ENCODE measurements at places on chromosomes 7 and 10. TPM values are rescaled to one million over a fixed set of nuclear protein-coding genes. Genes with fewer than 3 reads are reported as not detected.

GRCh38 chr7:45324683-45325237 is 167.2 kb downstream of the RAMP3 start:
- DNase-seq = no peak

- no peak for DNase-seq
Observed at GRCh38 chr10:116270126-116270770, 2.8 kb downstream of the GFRA1 start.

Gene CCDC146
- polyA plus RNA-seq = 8.8 TPM

Gene PNLIPRP2
- not detected for polyA plus RNA-seq

- DNase-seq = no peak
Observed at GRCh38 chr10:114779803-114780576, 41.6 kb upstream of the FHIP2A start.

DNA sequence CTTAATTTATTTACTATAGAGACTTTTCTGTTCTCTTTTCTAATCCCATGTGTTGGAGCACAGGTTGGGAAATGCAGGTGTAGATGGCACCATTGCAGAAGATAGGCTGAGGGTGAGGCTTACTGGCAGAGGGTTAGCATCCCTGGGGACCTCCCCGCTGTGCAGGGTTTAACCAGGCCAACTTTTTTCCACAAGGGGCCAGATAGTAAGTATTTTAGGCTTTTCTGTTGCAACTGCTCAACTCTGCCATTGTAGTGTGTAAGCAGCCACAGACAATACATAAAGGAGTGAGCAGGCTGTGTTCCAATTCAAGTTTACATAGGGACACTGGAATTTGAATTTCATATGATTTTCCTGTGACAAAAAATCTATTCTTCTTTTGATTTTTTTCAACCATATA is 34.6 kb upstream of the AOAH start:
- no peak for DNase-seq

GRCh38 chr7:19772306-19772705 is 1.1 kb downstream of the TMEM196 start:
- no peak for DNase-seq

Gene DRGX
- not detected for polyA plus RNA-seq

Gene FAM241B
- 23.7 TPM for polyA plus RNA-seq

DNA sequence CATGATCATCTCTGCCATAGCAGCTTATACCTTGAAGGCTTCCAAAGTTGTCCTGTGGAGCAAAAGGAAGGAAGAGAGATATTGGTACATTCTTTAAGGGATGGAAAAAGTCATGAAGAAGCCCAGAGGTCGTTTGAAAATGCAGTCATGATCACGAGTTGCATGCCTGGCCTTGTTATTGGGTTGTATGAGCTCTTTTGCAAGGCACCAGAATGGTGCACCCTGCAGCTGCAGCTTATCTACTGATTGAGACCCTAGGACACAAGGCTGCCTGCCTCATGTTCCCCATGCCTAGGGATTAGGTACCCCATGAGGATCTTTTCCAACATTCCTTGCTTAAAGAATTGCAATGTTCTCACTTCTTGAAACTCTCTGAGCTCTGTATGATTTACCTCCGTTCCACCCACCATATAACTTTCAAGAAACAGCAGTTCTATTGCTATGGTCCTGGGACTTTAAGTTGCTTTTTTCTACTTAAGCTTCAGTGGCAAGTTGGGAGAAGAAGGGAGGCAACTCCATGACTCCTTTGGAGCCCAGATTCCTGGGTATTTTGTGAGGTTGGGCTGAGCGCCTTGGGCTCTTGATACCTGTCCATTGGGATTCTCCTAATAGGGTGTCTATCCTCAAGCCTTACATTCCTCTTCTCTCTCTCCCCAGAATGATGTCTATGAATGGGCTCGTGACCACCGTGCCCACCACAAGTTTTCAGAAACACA is 6.9 kb downstream of the SCD start:
- no peak for DNase-seq

GRCh38 chr10:78081292-78081691 is 47.6 kb downstream of the RPS24 start:
- no peak for DNase-seq

Gene SFRP4
- 1.5 TPM for polyA plus RNA-seq

DNA sequence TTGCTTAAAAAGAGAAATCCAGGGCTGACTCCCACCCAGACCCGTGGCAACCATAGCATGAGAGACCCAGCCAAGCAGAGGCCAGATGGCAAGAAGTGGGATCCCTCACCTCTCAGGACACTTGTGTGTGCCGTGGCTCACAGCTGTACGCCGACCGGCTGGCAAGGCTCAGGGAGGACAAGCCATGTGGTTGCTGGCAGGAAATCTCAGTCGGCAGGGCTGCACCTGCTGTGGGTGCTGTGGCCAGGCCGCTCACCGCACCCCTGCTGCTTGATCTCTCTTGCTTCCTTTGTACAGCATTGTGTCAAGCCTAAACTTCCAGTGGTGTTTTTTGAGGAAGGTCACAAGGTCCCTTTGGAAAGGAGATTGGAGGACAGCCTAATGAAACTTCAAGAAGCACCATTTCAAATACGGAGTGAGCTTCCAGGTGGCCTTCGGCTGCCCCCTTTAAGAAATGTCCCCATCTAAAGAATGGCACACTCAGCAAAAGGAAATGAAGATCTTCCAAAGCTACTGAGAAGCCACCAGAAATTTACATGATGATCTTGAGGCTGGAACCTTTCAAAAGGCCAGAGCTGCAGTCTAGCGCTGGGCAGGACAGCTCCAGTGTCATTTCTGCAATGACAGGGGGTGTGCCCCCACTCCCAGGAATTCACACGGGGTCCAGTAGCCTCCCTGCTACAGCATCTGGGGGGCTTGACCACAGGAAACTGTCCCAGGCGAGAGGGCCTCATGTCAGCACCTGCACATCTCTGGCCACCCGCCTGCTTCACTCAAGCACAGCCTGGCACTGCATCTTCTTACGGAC is 409.0 kb upstream of the MGMT start:
- DNase-seq = no peak

Gene STEAP1B
- not detected for polyA plus RNA-seq

DNA sequence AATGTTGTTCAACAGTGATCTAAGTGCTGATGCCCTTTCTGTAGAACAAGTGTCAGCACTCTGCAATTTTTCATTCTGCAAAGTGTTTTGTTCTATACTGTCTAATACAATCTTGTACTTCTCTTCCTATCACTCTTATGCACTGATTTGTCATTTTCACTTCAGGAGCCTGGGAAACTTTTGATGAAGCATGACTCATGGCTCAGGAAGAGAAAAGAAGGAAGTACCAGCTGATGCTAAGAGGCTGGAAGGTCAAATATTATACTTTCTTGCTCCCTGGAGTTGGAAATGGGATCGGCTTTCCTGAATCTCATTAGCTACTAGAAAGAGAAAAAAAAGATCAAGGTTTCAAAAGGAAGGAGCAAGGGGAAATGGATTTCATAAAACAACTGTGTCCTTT is 45.8 kb downstream of the DGKI start:
- DNase-seq = no peak

GRCh38 chr7:42156291-42156865 is 80.6 kb downstream of the GLI3 start:
- no peak for DNase-seq

Gene STAMBPL1
- 3.0 TPM for polyA plus RNA-seq

DNA sequence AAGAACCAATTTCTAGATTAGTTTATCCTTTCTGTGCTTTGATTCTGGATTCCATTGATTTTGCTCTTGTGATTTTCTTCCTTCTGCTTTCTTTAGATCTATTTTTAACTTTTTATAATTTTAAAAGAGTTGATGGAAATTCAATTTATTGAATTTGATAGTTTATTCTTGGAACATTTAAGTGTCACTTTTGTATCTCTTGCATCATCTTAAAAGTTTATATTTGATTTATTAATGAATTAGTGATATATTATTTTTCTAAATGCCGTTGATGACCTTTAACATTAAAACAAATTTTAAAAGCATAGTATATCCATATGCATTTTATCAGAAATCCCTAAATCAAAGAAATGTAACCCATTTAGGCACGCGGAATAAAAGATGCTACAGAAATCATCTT is 26.9 kb downstream of the DMTF1 start:
- DNase-seq = no peak

DNA sequence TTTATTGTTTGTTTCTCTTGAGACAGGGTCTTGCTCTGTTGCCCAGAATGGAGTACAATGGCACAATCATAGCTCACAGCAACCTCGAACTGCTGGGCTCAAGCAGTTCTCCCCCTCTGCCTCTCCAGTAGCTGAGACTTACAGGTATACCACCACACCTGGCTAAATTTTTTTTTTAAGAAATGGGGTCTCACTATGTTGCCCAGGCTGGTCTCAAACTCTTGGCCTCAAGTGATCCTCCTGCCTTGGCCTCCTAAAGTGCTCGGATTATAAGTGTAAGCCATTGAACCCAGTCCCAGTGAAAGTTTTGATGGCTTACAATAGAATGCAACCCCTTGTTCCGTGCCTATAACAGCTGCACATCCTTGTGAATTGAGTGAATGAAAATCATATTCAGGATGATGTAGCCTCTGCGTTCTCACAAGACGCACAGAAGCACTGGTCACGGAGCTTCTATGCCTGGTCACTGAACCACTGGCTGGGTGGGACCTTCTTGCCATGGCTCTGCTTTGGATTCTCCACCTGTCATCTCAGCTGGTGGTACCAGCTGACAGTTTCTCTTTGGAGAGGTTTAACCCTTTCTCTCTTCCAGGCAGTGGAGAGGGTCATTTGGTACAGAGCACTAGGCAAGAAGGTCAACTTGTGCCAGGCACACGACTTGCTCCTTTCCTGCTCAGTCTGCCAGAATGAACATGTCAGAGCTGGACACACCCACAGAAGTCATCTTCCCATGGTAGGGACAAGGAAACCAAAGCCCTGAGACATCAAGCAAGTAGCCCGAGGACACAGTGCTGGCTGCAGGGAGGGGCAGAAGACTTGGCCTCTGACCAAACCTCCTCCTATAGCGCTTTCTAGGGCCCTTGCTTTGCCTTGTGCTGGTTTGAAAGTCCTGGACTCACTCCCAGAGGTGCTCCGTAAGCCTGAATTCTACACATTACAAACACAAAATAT is 89.6 kb downstream of the ATXN7L1 start:
- DNase-seq = no peak

- DNase-seq = no peak
Observed at GRCh38 chr10:84933402-84933801, 605.0 kb downstream of the CCSER2 start.

DNA sequence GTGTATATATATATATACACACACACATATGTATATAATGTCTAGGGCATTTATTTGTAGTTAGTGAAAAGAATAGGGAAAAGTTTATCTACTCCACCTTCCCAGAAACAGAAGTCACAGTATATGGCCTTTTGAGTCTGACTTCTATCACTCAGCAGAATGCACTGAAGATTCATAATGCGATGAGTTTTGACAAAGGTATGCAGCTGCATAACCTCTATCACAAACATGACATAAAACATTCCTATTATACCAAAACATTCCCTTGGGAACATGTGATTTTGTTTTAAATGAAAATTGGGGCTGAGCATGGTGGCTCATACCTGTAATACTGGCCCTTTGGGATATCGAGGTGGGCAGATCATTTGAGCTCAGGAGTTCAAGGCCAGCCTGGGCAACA is 137.3 kb upstream of the EEPD1 start:
- DNase-seq = no peak

Gene SLC35G1
- 2.6 TPM for polyA plus RNA-seq

DNA sequence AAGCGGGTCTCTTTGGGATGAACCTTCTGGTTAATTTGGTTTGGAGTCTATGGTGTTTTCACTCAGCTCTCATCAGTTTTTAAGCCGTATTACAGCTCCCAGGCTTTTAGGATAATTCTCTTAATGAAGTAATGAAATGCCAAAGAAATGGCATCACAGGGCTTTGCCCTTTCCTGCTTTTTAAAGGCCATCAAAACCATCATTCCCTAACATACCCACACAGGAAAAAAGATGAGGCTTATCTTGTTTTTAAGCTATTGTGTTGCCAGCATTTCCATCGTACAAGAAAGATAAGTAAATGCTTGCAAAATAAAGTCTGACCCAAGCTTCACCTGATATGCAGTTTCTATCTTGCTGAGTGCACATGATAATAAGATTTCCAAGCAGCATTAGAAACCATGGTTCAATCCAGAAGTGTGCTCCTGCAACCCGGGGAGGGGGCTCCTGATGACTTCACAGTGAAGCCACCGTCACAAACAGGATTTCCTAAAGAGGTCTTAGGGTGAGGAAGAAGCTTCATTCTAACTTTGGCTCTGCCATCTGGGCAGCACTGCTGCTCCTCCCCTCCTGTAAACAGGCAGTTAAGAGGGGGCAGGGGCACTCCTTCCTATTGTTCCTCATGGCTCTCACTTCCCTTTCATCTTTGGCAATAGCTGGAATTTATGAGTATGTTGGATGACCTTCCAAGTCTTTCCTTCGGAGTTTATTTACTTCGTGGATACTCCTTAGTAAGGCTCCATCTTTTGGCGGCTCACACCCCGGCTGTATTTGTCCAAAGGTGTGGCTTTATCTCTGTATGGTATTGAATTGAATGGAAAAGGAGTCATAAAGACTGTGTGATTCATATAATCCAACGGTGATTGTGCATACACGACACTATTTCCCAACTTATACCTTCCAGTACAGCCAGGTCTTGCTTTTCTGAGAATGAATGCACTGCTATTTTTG is 55.2 kb upstream of the FAM133B start:
- DNase-seq = peak; percentile 62

Gene XPNPEP1
- polyA plus RNA-seq = 34.4 TPM

Gene CNPY1
- polyA plus RNA-seq = not detected

GRCh38 chr10:112809736-112810135 is 140.3 kb upstream of the TCF7L2 start:
- no peak for DNase-seq

DNA sequence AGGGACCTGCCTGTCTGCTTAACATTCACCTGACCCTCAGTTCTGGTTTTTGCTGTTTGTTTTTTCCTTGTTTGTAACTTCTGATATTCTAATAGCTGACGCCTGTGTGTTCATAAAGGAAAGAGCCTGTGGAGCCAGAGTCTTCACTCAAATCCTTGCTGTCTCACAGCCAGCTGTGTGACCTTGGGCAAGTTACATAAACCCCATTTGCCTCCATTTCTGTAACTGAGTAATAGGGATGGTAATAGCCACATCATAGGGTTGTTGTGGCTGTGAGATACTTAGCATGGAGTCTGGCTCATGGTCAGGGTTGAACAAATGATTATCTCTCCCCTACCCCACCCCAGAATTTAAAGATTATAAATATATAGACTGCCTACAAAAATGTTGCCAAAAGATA is 27.0 kb downstream of the WBP1L start:
- DNase-seq = no peak

Measured in kidney (tissue), 22 donors.